Liver (tissue), 10 donors: ENCODE measurements at places on chromosomes 6 and 20. TPM values are rescaled to one million over a fixed set of nuclear protein-coding genes. Genes with fewer than 3 reads are reported as not detected.

POU5F1 gene
- 0.32 TPM for polyA plus RNA-seq

SLC17A3 gene
- 23.2 TPM for polyA plus RNA-seq

IDH3B gene
- 49.3 TPM for polyA plus RNA-seq

SH3BGRL2 gene
- 23.8 TPM for polyA plus RNA-seq

PLCB1 gene
- 6.8 TPM for polyA plus RNA-seq

LINC00237 gene
- polyA plus RNA-seq: not detected

ADGRB3 gene
- 0.21 TPM for polyA plus RNA-seq

SYCP2L gene
- not detected for polyA plus RNA-seq

C20orf202 gene
- 0.07 TPM for polyA plus RNA-seq

JPH2 gene
- 0.17 TPM for polyA plus RNA-seq

RGS17 gene
- 0.06 TPM for polyA plus RNA-seq

ASCC3 gene
- polyA plus RNA-seq: 12.8 TPM

IPCEF1 gene
- polyA plus RNA-seq: 0.63 TPM

BMP7 gene
- not detected for polyA plus RNA-seq

TAF4 gene
- polyA plus RNA-seq: 2.0 TPM

LY6G5C gene
- polyA plus RNA-seq: 2.5 TPM

PROCR gene
- 7.6 TPM for polyA plus RNA-seq

TCP11 gene
- not detected for polyA plus RNA-seq

PI16 gene
- 0.24 TPM for polyA plus RNA-seq

ARHGAP18 gene
- polyA plus RNA-seq: 1.6 TPM

SLC4A11 gene
- 0.13 TPM for polyA plus RNA-seq

SLC26A8 gene
- polyA plus RNA-seq: 0.26 TPM

TTBK1 gene
- 0.18 TPM for polyA plus RNA-seq

SIRPA gene
- polyA plus RNA-seq: 47.5 TPM

OSBPL2 gene
- polyA plus RNA-seq: 9.9 TPM

SYTL3 gene
- 0.62 TPM for polyA plus RNA-seq

DEF6 gene
- 1.0 TPM for polyA plus RNA-seq

ADGB gene
- not detected for polyA plus RNA-seq

TPD52L1 gene
- 63.5 TPM for polyA plus RNA-seq

RSPH4A gene
- 0.06 TPM for polyA plus RNA-seq

RXRB gene
- polyA plus RNA-seq: 7.7 TPM

C6orf118 gene
- not detected for polyA plus RNA-seq
